MCF 10A (cell line): ENCODE measurements at places on chromosomes 1 and 21. TPM values are rescaled to one million over a fixed set of nuclear protein-coding genes. Genes with fewer than 3 reads are reported as not detected.

DNA sequence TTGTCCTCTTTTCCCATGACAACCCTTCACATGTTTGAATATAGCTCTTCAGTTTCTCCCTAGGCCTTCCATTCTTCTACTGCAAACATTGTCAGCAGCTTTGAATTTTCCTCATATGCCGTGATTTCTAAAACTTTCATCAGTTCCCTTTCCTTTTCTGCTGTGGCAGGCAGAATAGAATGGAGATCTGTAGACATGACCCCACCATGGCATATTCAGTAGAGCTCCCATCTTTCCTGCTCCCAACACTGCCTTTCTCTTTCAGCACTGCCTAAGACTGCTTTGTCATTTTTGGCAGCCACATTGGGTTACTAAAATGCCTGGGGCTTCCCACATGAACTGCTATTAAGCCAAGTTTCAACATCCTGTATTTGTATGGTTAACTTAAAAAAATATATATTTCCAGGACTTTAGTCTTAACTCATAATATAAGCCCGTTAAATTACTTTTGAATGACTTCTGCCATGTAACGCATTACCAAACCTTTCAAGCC lies 60.9 kb downstream of the TBX19 start:
- no peak overlapping the region for H3K4me3 ChIP-seq
- peaks cover 5% of the 10 kb centered on the region for H3K36me3 ChIP-seq
- DNase-seq, result peak; percentile 82
- H3K4me1 ChIP-seq, result peaks cover 18% of the 10 kb centered on the region
- no peak overlapping the region for H3K27ac ChIP-seq
- no peaks in the 10 kb centered on the region for H3K27me3 ChIP-seq

GRCh38 chr1:76229279-76230005 lies 154.9 kb downstream of the ST6GALNAC3 start:
- no peak overlapping the region for H3K4me3 ChIP-seq
- H3K36me3 ChIP-seq, result no peaks in the 10 kb centered on the region
- no peak overlapping the region for H3K27ac ChIP-seq
- H3K27me3 ChIP-seq, result no peaks in the 10 kb centered on the region
- H3K4me1 ChIP-seq, result no peaks in the 10 kb centered on the region

DNA sequence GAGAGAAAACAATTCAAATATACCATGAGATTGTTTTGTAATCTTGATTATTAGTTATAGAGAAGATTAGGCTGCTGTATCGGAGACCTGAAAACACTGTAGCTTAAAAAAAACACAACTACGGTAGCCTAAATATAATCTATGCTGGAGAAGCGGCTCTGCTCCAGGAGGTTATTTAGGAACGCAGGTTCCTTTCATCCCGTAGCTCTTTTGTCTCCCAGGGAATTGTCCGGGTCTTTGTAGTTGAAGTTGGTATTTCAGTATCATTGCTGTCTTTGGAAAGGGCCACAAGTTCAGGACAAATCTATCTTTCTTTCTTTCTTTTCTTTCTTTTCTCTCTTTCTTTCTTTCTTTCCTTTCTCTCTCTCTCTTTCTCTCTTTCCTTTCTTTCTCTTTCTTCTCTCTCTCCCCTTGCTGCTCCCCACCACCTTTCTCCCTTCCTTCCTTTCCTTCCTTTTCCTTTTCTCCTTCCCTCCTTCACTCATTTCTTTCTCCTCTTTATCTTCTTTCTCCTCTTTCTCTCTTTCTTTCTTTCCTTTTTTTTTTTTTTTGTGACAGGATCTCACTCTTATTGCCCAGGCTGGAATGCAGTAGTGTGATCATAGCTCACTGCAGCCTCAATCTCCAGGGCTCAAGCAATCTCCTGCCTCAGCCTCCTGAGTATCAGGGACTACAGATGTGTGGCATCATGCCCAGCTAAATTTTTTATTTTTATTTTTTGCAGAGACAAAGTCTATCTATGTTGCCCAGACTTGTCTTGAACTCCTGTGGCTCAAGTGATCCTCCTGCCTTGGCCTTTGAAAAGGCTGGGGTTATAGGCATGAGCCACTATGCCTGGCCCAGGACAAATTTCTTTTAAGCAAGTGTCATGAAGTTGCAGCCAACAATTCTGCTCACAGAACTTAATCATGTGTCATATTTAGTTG lies 10.9 kb upstream of the NFIA start:
- H3K4me1 ChIP-seq, result peaks cover 3% of the 10 kb centered on the region

GRCh38 chr1:66137235-66137634 lies 344.5 kb downstream of the PDE4B start:
- H3K4me3 ChIP-seq, result no peak overlapping the region
- no peaks in the 10 kb centered on the region for H3K4me1 ChIP-seq
- H3K27ac ChIP-seq, result no peak overlapping the region
- H3K27me3 ChIP-seq, result peaks cover 30% of the 10 kb centered on the region
- DNase-seq, result no peak
- no peaks in the 10 kb centered on the region for H3K36me3 ChIP-seq

GRCh38 chr1:40895601-40896000 lies 33.4 kb upstream of the CITED4 start:
- no peaks in the 10 kb centered on the region for H3K36me3 ChIP-seq
- no peaks in the 10 kb centered on the region for H3K27me3 ChIP-seq
- DNase-seq, result no peak
- no peak overlapping the region for H3K27ac ChIP-seq

- peak overlapping the region; percentile 2 for H3K4me3 ChIP-seq
- H3K4me1 ChIP-seq, result peaks cover 12% of the 10 kb centered on the region
- DNase-seq, result peak; percentile 58
- no peaks in the 10 kb centered on the region for H3K36me3 ChIP-seq
- no peaks in the 10 kb centered on the region for H3K27me3 ChIP-seq
- H3K27ac ChIP-seq, result peak overlapping the region; percentile 18
These were observed 16.8 kb downstream of the PPP1R12B start for GRCh38 chr1:202365092-202365815.

DNA sequence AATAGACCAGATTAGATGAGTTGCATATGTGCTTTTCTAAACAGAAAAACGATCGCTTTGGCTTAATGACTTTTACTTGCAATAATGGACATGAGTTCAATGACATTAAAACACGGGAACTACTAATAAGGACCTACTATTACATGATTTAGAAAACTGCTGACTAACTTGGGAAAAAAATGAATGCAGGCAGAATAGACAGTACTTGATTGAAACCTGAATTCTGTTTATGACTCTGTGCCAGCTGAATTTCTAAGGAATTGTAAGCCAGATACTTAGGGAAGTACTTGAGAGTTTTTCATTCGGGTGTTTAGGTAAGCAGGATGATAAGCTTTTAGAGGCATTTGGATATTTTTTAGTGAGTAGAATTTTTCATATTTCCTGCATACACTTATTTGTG lies 12.0 kb downstream of the ADGRL2 start:
- no peak overlapping the region for H3K27ac ChIP-seq
- H3K4me1 ChIP-seq, result peaks cover 5% of the 10 kb centered on the region
- peaks cover 4% of the 10 kb centered on the region for H3K27me3 ChIP-seq
- peak; percentile 22 for DNase-seq
- no peaks in the 10 kb centered on the region for H3K36me3 ChIP-seq

DNA sequence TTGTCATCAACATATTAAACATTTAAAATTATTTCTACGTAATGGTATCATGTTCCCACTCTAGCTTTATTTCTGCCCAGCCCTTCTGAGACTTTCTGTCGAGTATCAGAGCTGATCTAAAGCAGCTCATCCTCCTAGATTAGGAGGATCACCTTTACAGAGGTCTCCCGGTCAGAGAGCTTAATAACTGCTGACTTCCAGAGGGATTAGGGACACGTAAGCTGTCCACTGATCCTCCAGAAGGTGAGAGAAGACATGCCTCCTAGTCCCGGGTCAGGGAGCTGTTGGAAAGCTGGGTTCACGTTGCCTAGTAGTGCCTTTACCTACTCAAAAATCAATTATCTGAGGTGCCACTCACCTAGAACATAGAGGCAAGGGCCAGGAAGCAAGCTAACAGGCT lies 31.2 kb upstream of the NADK start:
- peaks cover 87% of the 10 kb centered on the region for H3K36me3 ChIP-seq
- H3K27ac ChIP-seq, result no peak overlapping the region
- DNase-seq, result no peak
- no peaks in the 10 kb centered on the region for H3K4me1 ChIP-seq

GRCh38 chr21:36859744-36860501 lies 106.5 kb downstream of the HLCS start:
- H3K27ac ChIP-seq, result peak overlapping the region; percentile 87
- H3K27me3 ChIP-seq, result no peaks in the 10 kb centered on the region
- H3K36me3 ChIP-seq, result peaks cover 11% of the 10 kb centered on the region

DNA sequence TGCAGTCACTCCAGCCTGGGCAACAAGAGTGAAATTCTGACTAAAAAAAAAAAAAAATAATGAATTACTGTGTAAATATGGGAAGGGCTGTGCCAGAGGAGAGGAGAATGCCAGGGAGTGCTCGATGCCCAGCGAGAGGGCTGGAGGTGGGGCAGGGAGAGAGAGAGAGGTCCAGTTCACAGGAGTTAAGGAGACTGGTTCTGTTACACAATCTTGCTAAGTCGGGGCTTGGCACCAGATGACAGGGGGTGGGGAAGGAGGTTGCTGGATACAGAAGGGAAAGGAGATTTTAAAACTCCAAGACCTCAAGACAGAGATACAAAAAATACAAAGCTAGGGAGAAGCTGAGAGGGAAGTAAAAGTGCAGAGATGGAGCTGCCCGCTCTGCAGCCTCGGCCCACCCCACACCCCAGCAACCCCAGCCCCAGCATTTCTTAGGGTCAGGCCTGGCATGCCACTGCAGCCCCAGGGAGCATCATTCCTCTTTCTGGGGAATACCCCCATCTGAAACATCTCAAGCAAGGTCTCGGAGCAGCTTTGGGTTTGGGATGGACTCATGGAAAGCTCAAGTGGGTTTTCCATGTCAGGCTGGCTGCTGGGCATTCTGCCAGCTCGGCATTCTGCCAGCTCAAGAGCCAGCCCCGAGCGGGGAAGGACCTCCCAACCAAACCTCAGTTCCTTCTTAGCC lies 991 bp downstream of the SELENBP1 start:
- no peaks in the 10 kb centered on the region for H3K27me3 ChIP-seq
- DNase-seq, result peak; percentile 91
- H3K27ac ChIP-seq, result peak overlapping the region; percentile 4

- H3K27ac ChIP-seq, result no peak overlapping the region
- peaks cover 5% of the 10 kb centered on the region for H3K4me1 ChIP-seq
- no peak for DNase-seq
- H3K4me3 ChIP-seq, result no peak overlapping the region
These were observed 8.0 kb upstream of the MEX3A start for GRCh38 chr1:156090138-156090839.

- H3K4me1 ChIP-seq, result no peaks in the 10 kb centered on the region
- DNase-seq, result no peak
- H3K4me3 ChIP-seq, result no peak overlapping the region
These were observed 270.2 kb downstream of the TBX15 start for GRCh38 chr1:118717893-118718292.

GRCh38 chr1:12078938-12079861 lies 16.1 kb downstream of the TNFRSF8 start:
- H3K36me3 ChIP-seq, result no peaks in the 10 kb centered on the region
- peaks cover 19% of the 10 kb centered on the region for H3K27me3 ChIP-seq

- peaks cover 7% of the 10 kb centered on the region for H3K36me3 ChIP-seq
- peak overlapping the region; percentile 31 for H3K4me3 ChIP-seq
- H3K27me3 ChIP-seq, result peaks cover 48% of the 10 kb centered on the region
- H3K4me1 ChIP-seq, result peaks cover 5% of the 10 kb centered on the region
These were observed 23.4 kb upstream of the RNF187 start for GRCh38 chr1:228463559-228464455.

GRCh38 chr1:209490013-209490412 lies 93.5 kb upstream of the CAMK1G start:
- peaks cover 26% of the 10 kb centered on the region for H3K4me1 ChIP-seq
- peak; percentile 69 for DNase-seq
- H3K27ac ChIP-seq, result no peak overlapping the region
- no peaks in the 10 kb centered on the region for H3K27me3 ChIP-seq

DNA sequence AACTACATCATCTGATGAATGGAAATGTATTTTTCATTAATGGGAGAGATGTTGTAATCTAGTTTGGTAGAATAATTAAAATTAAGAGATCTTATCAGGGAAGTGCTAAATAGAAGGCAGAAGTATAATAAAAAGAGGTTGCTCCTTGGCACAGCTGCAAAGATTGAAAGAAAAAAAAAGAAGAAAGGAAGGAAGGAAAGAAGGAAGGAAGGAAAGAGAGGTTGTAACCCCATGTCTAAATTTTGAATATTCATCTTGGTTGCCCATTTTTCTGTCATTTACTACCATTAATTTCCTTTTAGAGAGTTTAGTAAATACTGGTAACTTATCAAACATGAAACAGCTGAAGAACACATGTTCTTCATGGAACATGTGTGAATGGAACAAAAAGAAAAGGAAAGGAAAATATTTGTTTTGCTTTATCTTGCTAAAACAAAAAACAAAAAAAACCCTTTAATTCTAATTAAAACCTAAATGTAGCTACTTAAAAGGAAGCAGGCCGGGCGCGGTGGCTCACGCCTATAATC lies 10.5 kb upstream of the MDM4 start:
- no peaks in the 10 kb centered on the region for H3K27me3 ChIP-seq
- H3K36me3 ChIP-seq, result peaks cover 23% of the 10 kb centered on the region
- peak overlapping the region; percentile 77 for H3K4me3 ChIP-seq
- no peak for DNase-seq
- H3K27ac ChIP-seq, result peak overlapping the region; percentile 90

DNA sequence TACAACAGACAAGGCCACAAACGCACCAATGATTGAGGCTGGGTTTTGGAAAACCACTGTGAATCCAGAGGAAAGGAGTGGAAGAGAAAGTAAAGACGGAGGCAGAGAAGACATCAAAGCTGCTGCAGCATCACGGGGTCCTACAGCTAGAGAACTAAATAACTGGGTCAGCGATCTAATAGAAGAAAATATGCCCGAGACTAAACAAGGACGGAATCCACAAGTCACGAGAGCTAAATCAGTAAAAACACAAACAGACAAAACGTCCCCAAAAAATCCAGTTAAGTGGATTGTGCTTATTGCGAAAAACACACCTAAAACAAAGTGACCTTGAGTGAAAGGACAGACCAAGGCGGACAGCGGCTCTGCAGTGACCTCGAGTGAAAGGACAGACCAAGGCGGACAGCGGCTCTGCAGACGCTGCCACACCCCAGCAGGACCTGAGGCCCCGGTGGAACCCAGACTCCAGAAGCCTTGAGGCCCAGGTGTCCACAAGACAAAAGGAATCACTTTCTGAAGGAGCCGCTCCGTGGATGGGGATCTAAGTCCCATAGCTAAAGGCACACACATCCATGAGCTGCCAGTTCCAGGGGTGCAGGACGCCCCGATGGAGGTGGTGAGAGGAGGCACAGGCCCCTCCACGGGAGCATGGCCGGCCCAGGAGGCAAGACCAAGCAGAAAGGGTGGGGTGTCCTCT lies 6.0 kb downstream of the FTCD start:
- no peak for DNase-seq
- no peaks in the 10 kb centered on the region for H3K4me1 ChIP-seq
- H3K4me3 ChIP-seq, result no peak overlapping the region
- no peaks in the 10 kb centered on the region for H3K27me3 ChIP-seq
- H3K36me3 ChIP-seq, result no peaks in the 10 kb centered on the region
- H3K27ac ChIP-seq, result no peak overlapping the region

The CATSPERE gene
- 1.2 and 2.1 TPM in 2 replicates for total RNA-seq

The ZNHIT6 gene
- 24.7 and 31.3 TPM in 2 replicates for total RNA-seq

The HSPB7 gene
- total RNA-seq, result not detected in 2 replicates

The NVL gene
- 69.8 and 81.5 TPM in 2 replicates for total RNA-seq

The OR6N1 gene
- total RNA-seq, result not detected in 2 replicates

The EDARADD gene
- 0.65 and 1.1 TPM in 2 replicates for total RNA-seq

The TNFRSF8 gene
- not detected in 2 replicates for total RNA-seq
